NCI-H187 (cell line): ENCODE measurements at places on chromosomes 5 and 9.

DNA sequence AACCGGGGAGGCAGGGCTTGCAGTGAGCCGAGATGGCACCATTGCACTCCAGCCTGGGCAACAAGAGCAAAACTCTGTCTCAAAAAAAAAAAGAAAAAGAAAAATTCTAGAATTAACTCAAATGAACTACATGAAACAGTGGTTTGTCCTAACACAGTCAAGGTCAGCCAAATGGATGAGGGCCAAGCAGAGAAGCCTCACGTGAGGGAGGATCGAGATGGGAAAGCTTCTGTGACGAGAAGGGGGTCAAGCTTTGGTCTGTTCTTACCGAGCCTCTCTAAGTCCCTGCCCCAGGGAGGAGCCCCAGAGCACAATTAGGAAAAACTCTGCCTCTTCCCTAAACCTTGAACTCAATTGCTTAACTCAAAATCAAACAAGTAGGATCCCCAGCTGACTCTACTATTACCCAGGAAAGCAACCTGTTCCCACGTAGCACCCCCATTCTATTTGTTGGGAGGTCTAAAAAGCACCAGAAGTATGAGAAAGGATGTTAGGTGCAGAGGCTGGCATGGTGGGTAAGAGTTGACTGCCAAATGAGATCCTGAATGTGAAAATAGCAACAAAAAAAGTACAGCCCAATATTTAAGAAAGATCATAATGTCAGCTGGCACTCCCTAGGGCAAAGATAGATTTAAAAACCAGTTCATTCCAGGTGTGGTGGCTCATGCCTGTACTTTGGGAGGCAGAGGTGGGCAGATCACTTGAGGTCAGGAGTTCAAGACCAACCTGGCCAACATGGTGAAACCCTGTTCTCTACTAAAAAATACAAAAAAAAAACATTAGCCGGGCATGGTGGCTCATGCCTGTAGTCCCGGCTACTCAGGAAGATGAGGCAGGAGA, 7.2 kb downstream of the ALDH7A1 start:
- no peak for DNase-seq

- no peak for DNase-seq
Observed at GRCh38 chr9:89295400-89295799, 15.6 kb upstream of the CKS2 start.

DNA sequence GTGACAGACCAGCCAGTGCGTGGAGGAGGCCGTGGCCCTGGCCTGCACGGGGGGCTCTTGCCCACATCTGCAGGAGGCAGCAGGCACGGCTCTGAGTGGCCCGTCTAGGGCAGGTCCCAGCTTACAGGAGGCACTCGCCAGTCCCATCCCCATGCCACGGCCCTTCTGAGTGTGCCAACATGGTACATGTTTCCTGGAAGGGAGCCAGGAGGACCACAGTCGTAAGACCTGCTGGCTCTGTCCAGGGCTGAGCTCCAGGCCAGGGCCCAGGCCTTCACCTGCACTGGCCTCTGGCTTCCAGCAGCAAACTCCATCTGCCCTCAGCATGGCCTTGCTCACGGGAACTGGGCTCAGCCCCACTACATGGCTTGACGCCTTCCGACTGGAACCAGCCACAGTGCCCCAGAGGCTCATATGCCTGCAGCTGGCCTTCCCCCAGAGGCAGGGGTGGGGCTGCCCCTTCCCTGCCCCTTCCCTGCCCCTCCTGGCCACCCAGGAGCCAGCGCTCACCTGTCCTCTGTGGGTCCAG, 3.8 kb downstream of the NKD2 start:
- DNase-seq: no peak

- no peak for DNase-seq
Observed at GRCh38 chr5:131974622-131974955, 29.1 kb upstream of the MEIKIN start.

DNA sequence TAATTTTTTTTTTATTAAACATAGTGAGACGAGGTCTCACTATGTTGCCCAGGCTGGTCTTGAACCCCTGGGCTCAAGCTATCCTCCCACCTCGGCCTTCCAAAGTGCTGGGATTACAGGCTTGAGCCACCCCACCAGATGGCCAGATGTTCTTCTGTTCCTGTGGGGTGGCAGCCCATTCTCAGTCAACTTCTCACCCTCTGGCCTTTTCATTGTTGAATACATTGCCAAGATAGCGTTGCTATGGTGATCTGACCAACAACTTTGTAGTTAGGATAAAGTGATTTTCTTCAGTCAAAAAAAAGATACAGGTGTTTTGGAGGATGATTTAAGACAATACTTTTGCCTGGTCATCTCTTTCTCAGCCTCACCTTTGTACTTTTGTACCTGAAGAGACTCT, 109.1 kb downstream of the EGFLAM start:
- DNase-seq: no peak

GRCh38 chr5:120092649-120093048, 371.5 kb upstream of the PRR16 start:
- DNase-seq: no peak

DNA sequence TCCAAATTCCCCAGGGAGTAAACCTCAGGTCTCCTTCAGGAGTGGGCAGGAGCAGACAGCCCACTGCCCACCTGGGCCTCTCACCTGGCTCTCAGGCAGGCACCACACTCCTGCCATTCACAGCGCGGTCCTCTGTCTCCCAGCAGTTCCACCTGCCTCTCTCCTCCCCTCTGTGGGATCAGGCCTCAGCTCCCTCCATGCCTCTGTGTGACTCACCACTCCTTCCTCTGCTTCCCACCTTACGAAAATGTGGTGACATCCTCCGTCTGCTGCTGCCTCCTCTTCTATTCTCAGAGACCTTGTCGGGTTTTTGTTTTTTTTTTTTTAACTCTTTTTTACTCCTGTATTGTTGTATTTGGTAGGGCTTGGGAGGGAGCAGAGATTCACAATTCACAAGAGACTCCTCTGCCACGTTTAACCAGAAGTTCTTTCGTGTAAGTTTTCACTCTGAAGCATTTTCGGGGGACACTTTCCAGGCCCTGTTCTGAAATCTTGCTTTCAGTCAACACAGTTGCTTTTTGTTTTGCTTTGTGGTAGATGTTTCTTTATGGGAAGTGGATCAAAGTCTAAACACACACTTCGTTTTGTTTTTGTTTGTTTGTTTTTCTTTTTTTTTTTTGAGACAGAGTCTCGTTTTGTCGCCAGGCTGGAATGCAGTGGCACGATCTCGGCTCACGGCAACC, 21.1 kb upstream of the CDKN2AIPNL start:
- no peak for DNase-seq

DNA sequence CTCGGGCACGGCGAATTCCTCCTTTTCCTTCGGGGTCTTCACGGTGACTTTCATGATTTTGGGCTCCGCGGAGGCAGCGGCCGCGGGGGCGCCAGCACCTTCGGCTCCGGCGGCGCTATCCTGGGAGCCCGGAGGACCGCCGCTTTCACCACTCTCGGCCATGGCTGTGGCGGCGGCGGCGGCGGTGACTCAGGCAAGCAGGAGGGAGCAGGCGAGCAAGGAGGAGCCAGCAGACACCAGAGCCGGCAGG, 315 bp downstream of the UBQLN1 start:
- no peak for DNase-seq

DNA sequence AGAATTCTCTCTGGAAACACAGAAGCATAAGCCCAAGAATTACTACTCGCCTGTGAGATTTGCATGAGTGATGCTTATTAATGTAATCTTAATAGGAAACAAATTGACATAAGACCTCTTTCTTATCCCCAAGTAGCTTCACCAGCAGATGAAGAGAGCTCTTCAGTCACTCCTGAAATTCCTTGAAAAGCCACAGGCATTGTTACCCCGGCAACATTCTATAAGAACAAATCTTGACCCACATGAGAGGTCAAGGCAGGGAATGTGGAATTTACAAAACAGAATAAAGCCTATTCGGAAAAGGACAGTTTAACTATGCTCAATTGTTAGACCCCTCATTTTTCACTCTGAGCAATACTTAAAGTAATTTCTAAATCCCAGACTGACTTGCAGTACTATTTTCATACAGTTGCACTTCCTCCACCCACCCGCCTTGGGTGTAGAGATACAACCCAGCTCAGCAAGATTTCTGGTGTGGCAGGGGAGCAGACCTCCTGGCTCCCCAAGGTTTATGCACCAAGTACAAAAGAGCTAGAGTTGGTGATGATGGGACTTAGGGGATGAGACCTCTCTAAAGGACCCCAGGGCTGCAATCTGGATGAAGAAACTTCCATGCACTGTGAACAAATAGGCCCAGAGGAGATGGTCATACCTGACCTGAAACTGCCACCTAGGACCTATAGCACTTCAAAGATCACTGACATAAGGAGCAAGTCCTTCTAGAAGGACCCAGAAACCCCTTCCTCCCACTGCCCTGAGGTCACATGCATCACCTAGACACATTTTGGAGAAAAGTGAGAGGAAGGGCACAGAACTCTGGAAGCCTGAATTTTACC, 242.1 kb downstream of the ZNF608 start:
- no peak for DNase-seq

DNA sequence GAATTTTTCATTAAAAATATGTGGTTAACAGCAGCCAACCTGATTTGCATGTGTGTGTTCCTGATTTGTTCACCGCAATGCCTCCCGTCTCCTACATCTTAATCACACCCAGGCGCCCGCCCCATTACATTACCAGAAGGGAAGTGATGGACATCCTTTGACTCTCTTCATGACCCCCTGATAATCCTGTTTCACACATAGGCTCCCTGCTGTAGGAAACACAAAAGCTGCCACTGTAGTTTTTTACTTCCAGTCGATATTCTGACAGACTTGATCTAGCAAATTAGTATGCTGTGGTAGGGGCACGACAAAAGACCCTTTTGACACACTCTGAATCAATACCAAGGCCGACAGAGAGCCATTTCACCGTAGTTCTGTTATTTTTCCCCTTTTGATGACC, 287.8 kb upstream of the ISL1 start:
- DNase-seq: no peak

GRCh38 chr5:147290261-147290660, 55.4 kb downstream of the STK32A start:
- no peak for DNase-seq
